OCI-M1 (cell line): ENCODE measurements at places on chromosomes 16 and 17.

GRCh38 chr16:3035972-3036725, 595 bp downstream of the BICDL2 start:
- DNase-seq = no peak

DNA sequence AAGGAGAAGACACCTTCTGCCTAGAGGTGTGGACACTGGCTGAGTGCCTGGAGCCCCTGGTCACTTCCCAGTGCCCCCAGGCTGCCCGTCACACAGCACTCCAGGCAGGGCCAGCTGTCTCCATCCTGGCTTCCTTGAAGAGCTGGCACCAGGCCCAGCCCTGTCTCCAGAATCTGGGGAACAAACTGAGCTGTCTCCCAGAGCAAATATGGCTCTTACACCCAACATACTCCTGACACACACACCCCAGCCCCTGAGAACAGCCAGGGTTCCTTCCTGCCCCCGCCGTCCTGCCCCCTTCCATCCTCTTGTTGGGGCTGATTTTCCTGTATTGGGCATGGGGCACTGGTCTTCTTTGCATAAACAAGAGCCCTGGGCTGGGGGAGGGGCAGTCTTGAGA, 9.1 kb downstream of the NHERF1 start:
- no peak for DNase-seq

GRCh38 chr17:30217054-30217453, 18.4 kb downstream of the SLC6A4 start:
- DNase-seq = no peak

GRCh38 chr16:4015275-4016004, 100.8 kb downstream of the ADCY9 start:
- DNase-seq = no peak

DNA sequence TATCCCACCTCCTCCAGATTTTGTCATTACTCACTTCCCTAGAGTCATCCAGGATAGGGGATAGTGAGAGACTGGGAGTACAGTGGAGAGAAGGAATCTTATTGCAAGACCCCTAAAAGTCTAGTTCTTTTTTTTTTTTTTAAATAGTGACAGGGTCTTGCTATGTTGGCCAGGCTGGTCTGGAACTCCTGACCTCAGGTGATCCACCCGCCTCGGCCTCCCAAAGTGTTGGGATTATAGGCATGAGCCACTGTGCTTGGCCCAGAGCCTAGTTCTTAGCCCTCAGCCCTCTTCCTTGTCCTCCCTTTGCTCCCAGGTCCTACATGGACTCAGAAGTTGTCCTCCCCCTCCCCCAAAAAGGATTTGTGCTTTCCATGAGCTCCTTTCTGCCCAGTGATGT, 2.7 kb upstream of the CHRNB1 start:
- DNase-seq = no peak
